Stromal cell of bone marrow (primary cell): ENCODE measurements at places on chromosomes 13 and 19.

DNA sequence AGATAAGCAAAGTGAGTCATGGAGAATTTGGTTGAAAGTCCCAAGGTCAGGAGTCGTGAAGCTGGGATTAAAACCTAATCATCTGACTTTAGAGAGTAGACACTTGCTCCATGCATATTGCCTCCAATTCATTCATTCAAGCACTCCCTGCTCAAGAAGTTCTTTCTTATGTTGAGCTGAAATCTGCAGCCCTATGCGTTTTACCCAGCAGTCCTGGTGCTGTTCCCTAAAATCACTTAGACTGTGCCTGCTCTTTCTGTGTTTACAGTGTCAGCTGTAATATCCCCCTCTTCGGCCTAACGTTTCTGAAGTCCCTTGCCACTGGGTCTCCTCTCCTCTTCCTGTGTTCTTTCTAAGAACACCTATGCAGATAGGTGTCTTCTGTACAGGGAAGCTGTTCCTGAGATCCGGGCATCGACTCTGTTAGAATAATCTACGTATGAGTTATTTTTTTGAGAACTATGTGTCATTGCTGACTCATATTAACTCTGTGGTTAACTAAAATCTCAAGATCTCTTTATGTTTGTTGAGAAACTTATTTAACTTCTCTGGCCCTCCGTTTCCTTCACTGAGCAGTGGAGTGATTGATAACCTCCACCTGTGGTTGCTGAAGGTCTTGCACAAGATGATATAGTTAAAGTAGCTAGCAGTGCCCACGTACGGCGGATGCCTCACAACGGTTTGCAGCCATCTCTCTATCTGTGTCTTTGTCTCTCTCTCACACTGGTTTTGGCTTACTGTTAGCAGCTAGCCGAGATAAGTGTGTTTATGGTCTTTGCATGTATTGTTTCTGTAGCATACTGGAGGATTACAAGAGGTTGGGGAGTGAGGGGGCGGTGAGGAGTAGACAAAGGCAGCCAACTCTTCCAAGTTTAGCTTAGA is 4.7 kb downstream of the ALOX5AP start:
- DNase-seq = peak; percentile 58

DNA sequence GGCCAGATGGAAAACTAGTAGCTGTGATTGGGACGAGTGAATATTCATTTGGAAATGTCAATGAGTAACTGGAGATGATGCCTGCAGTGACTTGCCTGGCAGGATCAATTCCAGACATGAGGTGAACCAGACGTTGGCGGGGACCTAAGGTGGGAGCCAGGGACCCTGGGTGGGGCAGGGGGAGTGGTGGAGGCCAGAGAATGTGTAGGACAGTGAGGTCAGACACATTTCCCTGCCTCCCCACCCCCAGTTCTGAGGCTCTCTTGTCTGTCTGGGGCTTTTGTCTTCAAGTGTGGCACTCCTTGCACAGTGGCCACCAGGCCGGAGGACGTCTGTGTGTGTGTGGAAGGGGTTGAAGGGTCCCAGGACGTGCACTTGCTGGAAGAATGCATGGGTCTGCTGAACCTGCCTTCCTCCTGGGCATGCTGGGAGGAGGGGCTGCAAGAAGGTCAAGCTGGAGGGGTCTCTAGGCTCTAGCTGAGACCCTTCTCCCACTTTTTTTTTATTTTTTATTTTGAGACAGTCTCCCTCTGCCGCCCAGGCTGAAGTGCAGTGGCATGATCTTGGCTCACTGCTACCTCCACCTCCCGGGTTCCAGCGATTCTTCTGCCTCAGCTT is 51.6 kb downstream of the CHST8 start:
- no peak for DNase-seq

DNA sequence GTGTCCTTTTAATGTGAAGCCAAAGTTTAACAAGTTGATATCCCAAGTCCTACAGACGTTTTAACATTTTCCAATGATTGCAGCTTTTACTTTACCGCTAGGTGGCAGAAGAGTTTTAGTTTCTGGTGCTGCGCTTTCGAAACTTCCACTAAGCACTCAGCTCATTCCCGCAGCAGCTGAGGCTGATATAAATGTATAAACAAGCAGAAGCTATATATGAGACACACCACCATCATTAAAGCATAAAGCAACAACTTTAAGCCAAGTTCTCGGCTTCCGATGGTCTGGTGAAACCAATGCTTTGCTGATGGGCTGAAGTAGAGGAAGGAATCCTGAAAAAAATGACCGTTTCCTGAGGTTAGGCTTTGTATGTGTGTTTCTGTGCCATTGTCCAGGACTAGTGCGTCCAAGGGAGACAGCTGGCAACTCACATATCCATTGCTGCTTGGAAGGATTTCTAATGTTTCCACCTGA is 753.9 kb downstream of the OLFM4 start:
- DNase-seq = peak; percentile 23

DNA sequence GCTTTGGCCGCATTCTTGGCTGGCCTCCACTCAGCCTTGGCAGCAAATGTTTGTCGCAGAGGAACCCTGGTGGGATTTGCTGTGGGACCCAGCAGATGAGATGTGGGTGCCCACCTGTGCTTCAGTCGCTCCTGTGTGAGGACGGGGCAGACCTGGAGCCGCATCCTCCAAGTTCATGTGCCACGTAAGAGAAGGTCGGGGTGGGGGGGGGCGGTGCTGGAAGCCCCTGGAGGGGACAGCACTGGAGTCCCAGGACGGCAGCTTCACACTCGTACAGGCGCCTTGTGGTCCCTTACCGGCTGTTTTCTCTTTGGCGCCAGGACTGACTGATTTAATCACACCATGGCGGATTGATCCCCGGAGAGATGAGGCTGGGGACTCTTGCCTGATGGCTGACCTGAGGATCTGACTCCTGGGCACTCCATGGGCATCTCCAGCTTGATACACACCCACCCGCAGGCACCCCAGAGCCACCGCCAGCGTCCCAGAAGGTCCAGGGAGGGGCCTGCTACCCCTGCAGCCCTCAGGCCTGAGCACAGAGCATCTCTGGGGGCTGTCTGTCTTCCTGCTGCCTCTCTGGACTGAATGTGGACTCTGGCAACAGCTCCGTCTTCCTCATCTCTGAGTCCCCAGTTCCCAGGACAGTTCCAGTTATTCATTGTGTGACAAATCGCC is 10.0 kb upstream of the GRTP1 start:
- DNase-seq = no peak

DNA sequence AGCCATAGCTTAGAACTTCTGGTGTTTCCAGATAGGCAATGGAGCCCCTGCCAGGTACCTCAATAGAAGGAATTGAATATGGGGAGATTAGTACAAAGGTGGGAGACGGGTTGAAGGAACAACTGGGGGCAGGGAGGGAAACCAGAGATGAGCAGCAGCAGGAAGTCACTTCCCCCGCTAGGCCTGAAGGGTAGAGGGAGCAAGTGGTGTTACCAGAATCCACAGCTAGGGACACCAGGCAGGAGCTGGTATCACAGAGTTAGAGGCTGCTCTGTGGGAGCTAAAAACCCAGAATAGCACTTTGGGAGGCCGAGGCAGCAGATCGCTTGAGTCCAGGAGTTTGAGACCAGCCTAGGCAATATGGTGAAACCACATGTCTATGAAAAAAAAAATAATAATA is 15.3 kb upstream of the HNRNPUL1 start:
- no peak for DNase-seq

- no peak for DNase-seq
Measured at GRCh38 chr13:99870541-99870940, 101.0 kb downstream of the ZIC5 start.

DNA sequence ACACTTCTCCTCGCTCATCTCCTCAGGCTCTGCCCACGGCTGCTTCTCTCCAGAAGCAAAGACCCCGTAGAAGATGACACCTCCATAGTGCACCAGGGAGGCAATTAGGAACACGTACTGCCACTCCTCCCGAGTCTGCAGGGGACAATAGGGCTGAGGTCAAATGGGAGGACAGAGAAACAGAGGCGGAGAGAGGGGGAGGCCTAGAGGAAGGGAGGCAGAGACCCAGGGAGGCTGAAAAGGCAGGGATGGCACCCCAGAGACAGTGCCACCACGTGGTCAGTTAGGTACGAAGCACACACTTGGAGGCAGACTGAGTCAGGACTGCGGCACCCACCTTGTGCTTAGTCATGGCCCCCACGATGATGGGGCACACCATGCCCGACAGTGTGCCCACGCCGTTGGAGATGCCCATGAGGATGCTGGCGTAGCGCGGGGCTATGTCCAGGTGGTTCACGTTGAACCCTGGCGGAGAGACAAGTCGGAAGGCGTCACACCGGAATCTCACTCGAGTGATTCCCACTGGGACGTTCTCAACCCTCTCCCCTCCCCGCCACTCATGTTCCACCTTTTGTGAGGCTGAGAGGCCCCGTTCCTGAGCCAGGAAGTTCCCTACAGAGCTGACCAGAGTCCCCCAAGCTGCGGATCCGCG is 5.6 kb downstream of the GFY start:
- DNase-seq = no peak

DNA sequence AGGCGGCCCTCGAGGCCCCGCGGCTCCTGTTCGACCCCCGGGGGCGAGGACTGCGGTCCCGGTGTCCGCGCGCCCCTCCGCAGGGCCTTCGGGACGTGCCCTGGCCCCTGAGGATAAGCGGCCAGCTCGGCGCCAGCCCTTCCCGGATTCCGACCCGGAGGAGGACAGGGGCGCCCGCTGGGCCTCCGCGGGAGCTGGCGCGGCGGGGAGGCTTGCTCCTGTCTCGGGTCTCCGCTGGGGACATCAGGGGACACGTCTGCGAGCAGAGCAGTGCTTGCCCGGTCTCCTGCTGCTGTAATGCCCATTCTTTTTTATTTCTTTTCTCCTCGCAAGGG is 829 bp downstream of the B3GLCT start:
- no peak for DNase-seq

DNA sequence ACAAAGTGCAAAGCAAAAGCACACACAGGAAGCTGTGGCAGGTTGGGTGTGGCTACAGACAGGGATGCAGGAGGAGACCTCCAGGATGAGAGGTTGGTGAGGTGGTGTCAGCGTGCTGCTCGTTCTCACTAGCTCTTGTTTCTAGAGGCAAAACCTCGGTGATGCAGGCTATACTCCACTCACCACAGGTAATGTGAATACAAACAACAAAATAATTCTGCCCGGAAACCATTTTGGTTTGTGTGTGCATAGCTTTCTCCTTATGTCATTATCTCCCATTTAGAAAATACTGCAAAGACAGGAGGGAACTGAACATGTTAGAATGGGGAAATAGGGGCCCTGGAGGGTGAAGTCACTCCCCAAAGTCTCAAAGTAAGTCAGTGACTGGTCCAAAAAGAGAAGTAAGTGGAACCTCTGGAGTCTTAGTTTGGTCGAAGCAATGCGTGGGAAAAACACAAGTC is 9.4 kb downstream of the LCP1 start:
- no peak for DNase-seq

- peak; percentile 78 for DNase-seq
Measured at GRCh38 chr19:19361075-19361594, 40.5 kb downstream of the MAU2 start.

- no peak for DNase-seq
Measured at GRCh38 chr19:328025-328505, 16.5 kb downstream of the MIER2 start.

DNA sequence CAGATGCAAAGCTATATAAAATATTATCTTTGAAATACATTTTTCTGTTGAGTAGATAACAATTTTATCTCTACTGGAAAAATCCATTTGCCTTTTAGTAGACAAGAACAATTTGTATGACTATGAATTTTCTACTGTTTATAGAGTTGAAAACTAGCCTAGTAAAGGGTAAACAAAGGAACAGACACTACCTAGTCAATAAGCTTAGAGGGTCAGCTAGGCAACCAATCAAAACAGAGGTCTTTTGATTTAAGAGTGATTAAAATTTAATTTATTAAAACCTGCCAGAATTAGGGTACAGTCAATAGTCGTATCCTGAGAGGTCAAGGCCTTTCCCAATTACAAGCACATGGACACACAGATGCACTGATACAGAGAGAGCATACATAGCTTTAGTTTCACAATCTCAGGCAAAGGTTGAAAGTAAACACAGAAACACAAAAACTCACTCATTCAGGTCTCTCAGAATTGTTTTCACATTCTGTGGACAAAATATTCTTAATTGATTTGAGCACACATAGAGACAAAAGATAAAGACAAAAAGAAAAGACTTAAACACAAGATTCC is 24.5 kb upstream of the GPC6 start:
- DNase-seq = no peak

GRCh38 chr13:112261924-112262323 is 114.2 kb upstream of the SPACA7 start:
- DNase-seq = no peak

DNA sequence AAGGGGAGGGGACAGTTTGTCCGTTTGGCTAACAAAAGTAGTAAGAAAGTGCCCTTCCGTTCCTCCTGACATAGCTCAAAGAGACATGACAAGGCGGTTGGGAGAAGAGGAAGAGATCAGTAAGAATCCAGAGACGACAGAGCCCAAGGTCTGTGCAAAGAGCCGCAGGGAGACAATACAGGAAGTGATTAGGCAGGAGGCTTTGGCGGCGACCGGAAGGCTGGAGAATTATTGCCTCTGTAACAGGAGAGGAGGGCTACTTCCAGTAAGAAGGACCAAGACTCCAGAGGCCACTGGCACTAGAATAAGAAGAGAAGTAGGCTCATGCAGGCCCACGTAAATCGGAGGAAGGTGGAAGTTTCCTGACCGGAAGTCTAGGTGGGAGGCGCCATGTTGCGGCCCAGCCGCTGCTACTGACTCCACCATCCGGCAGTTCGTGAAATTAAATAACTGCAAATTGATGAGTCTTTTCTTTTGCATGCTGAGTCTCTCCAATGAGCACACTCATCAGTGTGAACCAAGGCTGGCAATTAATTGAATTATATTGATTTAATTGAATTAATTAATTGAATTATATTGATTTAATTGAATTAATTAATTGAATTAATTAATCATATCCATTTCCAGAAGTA is 9.9 kb downstream of the RFX2 start:
- no peak for DNase-seq

GRCh38 chr13:26133286-26133685 is 81.5 kb upstream of the SHISA2 start:
- DNase-seq = no peak
